NCI-H748 treated with DMSO at 0.1 percent for 48 hours (cell line): ENCODE measurements at places on chromosomes 1 and 21.

- DNase-seq: no peak
Observed at GRCh38 chr1:221832617-221833016, 90.7 kb upstream of the DUSP10 start.

DNA sequence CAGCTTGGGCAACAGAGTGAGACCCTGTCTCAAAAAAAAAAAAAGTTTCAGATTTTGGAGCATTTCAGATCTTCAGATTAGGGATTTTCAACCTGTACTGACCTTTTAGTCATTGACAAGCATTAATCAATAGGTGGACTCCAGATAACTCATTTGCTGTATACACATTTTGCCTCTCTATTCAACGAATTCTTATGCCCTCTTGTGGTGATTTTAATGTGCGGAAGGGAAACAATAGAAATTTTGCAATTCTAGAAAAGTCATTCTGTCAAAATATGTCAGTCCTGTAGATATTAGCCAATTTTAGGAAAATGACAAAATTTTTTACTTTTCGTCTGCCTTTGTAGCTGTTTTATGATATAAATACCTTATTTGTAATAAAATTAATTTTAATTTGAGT is 11.6 kb upstream of the OR2G2 start:
- DNase-seq: no peak

GRCh38 chr1:76715474-76715873 is 151.8 kb upstream of the ST6GALNAC5 start:
- no peak for DNase-seq

DNA sequence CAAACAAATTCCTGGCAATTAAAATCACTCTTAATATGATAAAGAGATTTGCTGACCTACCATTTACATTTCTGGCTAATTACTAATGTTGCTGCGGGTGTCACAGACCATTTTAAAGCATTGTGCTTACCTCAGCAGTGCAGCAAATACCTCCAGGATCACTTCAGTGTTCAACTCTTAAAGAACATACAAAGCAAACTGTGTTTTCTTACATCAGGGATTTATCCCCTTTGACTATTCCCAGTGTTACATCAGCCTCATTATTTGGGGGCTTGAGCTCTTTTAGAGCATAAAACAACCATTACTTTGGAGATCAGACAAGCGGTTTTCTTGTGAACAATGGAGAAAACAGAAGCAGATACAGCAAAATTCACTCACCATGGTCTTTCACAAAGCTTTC is 185.4 kb downstream of the LYPLAL1 start:
- no peak for DNase-seq

DNA sequence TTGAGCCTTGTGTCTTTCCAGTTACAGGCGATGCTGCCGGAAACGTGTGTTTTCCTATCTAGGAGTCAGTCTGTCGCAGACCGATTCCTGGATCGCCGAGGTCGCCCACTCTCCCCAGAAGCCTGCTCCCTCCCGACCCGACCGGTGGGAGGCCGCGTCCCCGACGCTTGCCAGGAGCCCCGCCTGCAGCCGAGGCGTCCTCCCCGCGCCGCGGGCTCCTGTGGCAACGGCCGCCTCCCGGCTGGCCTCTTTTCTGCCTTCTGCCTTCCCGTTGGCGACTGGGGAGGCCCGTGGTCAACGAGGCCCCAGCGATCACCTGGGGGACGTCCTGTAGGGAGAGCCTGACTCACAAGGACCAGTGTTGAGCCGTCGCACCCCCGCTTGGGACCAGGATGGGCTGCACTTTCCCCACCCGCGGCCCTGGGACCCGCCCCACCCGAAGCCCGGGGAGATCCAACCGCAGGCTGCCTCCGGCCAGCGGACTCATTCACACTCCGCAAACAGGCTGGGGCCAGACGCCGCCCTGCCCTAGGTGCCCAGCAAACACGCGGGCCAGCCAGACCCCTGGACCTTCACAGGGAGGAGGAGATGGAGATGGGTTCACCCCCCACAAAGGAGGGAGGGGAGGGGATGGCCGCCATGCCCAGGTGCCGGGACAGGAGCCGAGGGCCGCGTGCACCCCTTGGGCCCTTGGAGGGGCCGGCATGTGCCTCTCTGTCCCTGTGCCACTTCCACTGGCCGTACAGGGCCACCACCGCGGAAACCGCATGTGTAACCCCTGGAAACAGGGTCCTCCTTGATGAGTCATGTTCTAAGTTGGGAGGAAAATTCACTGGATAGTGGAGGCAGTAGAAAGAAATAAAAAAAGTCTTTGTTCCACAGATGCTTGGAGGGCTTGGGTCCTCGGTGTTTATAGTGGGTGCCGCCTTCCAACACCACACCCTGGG is 7.2 kb upstream of the COL6A1 start:
- DNase-seq: no peak

DNA sequence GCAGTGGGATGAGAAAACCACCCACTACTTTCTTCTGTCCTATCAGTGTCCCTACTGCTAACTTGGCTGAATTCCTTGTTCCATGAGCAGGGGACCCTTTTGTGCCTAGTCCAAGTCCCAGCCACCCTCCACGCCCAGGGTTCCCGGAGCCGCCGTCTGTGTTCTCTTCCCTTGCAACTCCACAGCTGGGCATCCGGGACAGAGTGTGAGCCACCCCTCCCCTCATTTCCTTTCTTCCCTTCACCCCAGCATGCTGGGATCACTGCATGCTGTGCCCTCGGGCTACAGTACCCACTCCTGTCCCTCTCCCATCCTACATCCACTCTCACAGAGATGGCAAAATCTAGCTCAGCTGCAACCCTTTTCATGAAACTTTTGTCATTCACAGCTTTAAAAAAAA is 44.5 kb downstream of the PGBD5 start:
- DNase-seq: no peak

GRCh38 chr1:158577561-158577960 is 2.1 kb downstream of the OR10X1 start:
- DNase-seq: no peak

GRCh38 chr1:149942207-149942606 is 5.5 kb upstream of the MTMR11 start:
- DNase-seq: no peak

- no peak for DNase-seq
Observed at GRCh38 chr1:68590473-68590872, 93.6 kb upstream of the DEPDC1 start.

DNA sequence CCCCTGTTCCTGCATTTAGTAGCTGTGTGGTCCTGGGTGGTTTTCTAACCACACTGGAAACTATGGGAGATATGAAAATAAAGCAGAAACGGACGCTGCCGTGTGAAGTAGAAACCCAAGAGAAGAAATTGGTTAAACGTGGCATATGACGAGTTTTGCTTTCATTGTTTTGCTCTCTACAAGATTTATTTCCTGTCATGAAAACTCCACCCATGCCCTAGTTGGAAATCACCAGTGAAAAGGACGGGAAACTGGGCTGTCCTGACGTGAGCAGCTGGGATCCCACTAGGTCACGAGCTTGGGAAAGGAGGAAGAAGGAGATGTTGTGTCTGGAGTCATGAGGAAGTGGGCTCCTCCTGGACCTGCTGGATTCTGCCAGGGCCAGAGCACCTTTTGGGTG is 120.8 kb upstream of the GADD45A start:
- DNase-seq: no peak

DNA sequence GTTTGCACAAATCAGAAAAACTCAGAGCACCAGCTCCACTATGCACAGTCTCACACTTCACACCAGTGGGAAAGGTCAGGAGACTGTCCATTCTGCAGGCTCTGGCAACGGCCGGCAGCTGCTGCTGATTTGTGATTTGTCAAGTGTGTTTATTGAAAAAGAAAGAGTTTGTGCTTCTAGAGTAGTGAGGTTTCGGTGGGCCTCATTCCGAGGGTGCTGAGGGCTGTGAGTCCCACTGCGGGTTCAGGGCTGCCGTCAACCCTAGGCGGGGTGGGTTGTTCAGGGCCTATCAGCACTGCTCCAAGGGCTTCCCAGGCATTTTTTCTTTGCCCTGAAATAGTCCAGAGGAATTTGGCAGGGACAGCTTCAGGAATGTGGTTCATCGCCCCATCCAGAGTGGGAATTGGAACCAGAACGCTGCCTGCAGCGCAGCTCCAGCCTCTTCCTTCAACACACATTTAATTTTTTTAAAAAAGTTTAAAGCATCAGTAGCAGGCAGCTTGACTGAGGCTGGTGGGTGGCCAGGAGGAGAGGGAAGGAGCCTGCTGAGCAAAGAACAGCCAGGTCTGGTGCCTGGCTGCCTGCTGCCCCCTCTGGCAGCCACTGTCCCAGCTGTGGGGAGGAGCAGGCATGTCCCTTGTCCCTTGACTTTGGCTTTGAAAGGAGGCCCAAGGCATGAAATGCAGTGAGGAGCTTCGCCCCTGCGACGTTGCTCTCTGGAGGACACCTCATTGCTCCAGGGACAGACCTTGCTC is 19.7 kb downstream of the STUM start:
- no peak for DNase-seq

DNA sequence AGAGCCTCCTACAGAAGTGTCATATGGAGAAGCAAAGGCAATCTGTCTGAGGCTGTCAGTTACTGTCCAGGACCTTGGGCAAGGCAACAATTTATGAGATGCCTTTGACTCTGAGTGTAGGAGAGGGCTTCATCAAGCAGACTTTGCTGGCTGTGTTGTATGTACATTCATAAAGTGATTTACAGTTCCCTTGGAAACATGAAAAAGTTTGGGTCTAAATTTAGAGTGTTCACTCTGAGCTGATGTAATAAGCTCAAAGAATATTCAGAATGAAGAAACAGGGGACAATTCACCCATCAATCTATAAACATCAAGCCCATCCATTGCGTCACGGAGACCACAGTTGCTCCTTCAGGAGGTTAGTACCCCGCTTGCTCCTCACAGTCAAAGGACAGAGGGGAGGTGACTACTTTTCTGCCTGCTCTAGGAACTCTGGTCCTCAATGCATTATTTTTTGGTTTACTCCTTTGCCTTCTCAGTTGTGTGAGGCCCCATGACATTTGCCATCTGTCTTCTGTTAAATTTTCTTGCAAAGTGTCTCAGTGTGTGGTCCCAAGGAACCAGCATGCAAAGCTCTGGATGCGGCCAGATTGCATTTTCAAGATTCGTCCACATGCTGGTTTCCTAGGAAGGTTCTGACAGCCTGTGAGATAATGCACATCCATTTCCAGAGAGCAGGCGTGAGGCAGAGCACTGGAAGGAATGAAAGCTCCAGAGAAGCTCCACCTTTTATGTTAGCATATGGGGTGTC is 241.1 kb upstream of the KIAA0040 start:
- no peak for DNase-seq

- DNase-seq: no peak
Observed at GRCh38 chr1:235090406-235091069, 38.1 kb downstream of the TOMM20 start.

GRCh38 chr1:89698624-89699023 is 65.7 kb downstream of the LRRC8C start:
- no peak for DNase-seq

- DNase-seq: peak; percentile 3
Observed at GRCh38 chr1:202710070-202711045, at the start of gene SYT2. TSS of gene SYT2 (minus strand) at chr1:202710454. CDS start at chr1:202605772, 104,682 bp downstream.

GRCh38 chr1:167022384-167022783 is 33.3 kb downstream of the MAEL start:
- no peak for DNase-seq

- DNase-seq: no peak
Observed at GRCh38 chr1:160768295-160768657, 27.7 kb upstream of the LY9 start.

GRCh38 chr1:176066709-176067108 is 140.4 kb downstream of the COP1 start:
- DNase-seq: no peak

DNA sequence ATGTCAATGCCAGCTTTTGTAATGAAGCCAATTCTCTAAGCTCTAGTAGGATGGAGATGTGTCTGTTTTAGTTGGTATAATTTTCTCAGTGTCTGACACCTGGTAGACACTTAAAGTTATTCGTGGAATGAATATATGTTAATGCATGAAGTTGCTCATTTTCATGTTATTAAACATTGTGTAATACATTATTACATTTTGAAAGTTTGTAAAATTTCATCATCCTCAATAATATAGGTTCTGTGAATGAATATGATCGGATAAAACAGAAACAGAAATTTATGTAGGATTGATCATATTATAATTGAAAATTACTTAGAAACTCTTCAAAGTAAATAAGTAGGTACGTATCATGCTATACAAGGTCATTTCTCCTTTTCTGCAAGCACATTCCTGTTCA is 625.3 kb downstream of the PLA2G4A start:
- DNase-seq: no peak

- no peak for DNase-seq
Observed at GRCh38 chr1:33082575-33083108, 1.7 kb downstream of the AZIN2 start.

- no peak for DNase-seq
Observed at GRCh38 chr21:15904389-15904788, 174.6 kb downstream of the USP25 start.

DNA sequence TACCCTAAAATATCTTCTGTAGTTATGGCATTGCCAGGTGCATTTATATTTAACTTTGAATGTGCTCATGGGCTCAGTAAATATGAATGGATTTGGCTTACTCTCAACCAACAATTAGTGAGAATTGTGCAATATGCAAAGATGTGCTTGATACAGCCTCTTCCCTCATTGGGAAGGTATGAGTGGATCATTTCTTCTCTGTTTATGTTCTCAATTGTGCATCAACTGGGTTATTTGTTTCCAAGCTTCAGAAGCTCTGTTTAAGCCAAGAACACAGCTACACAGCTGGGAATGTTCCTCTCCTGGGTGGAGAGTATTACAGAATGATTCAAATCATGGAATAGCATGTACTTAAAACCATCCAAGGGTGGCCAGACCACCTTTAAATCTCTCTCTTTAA is 17.6 kb upstream of the MAP1LC3C start:
- no peak for DNase-seq

- no peak for DNase-seq
Observed at GRCh38 chr1:10304295-10304694, 93.9 kb downstream of the KIF1B start.

GRCh38 chr1:154739654-154740053 is 130.4 kb downstream of the KCNN3 start:
- DNase-seq: no peak

GRCh38 chr1:84724128-84724860 is 34.0 kb upstream of the SSX2IP start:
- no peak for DNase-seq

- DNase-seq: no peak
Observed at GRCh38 chr1:171582589-171582988, 39.5 kb upstream of the MYOCOS start.

DNA sequence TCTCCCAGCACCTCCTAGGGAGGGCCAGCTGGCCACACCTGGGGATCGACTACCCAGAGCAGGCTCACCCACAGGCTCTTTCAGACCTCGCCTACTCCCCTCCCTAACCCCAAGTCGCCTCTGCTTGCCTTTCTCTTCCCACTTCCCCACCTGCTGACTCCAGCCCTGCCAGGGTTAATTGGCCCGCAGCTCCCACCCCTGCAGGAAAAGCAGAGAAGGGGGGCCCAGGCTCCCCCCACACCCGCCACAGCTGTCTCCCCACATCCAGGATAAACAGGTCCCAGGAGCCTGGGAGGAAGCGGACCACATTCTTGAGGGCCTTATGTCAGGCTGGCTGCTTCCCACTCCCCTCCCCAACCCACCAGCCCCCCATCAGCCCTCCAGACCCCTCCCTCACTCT is 45.0 kb downstream of the TAS1R2 start:
- DNase-seq: no peak

- peak; percentile 10 for DNase-seq
Observed at GRCh38 chr1:56525489-56526041, 53.8 kb downstream of the PLPP3 start.

- DNase-seq: no peak
Observed at GRCh38 chr1:237763137-237763536, 127.6 kb downstream of the ZP4 start.
